Sciatic nerve (tissue), 2 donors: ENCODE measurements at places on chromosomes 5 and 9. TPM values are rescaled to one million over a fixed set of nuclear protein-coding genes. Genes with fewer than 3 reads are reported as not detected.

GRCh38 chr9:129458663-129459546 lies 162.0 kb downstream of the C9orf50 start:
- peak; percentile 83 for DNase-seq

DNA sequence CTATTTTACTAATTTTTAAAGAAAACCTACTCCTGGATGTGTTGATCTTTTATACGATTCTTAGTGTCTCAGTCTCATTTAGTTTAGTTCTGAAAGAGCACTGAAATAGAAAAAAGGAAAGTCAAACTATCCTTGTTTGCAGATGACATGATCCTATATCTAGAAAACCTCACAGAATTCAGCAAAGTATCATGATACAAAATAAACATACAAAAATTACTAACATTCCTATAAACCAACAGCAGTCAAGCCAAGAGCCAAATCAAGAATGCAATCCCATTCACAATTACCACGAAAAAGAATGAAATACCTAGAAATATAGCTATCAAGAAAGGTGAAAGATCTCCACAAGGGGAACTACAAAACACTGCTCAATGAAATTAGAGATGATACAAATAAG lies 225.8 kb upstream of the CDH18 start:
- no peak for DNase-seq

DNA sequence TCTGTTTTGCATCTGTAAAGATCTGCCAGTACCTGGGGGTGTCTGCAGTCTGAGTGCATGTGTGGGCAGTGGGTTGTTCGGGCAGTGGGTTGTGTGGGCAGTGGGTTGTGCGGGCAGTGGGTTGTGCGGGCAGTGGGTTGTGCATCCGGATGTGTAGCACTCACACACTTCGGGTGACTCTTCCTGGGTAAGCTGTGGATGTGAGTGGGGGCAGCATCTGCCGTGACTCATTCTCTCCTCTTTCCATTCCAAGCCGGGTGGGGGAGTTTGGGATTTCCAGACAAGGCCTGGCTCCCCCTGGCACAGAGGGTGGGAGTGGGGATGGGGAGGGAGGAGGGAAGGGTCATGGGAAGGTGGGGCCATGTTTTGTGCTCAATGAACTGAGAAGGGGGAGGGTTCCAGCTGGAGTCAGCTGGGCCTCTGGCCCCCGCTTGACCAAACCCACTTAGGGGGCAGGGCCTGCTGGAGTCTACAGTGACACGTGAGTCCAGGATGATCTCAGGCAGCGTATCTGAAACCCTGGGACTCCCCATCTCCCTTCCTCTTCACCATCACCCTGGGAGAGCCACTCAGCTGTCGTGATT lies 8.3 kb downstream of the CRB2 start:
- no peak for DNase-seq

DNA sequence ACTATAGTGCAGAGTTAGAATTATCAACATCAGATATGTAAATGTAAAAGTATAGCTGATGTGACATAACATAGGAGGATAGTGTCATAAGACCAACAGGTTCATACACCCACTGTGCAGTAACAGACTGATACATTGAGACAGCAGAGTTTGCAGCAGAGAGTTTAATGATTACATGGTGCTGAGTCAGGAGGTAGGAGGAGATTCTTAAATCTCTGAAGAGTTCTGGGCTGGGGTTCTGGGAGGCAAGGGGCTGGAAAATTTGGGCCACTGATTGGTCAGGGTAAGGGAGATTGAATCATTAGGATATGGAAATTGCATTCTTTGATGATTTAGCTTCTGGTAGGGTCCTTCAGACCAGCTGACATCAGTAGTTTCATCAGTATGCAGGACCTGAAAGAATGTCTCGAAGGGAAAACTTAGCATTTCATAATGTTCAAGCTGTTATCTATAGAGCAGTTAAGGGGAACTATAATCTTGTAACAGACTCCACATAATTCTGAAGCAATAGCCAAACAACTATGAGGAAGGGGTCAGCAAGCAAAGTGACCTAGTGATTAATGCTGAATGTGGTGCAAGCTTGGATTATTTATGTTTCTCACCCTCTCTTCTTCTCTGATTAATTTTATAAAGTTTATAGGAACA lies 35.6 kb downstream of the CCL28 start:
- no peak for DNase-seq

DNA sequence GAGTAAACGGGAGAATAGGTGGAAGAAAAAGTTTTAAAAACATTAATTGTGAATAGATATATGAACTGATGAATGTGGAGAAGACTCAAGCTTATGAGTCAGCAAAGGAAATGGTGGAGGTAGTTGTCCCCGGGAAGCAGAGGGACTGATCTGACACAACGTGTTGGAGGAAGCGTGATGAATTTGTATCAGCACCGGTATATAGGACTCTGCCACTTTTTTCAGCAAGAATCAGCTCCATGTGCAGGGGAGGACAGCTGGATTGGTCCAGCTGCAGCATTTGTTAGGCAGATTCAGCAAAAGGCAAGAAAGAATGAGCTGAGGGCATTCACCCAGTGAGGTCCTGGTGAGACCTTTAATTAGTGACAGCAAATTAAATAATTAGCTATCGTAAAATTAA lies 276.0 kb downstream of the TENT4A start:
- no peak for DNase-seq

The BARHL1 gene
- not detected for total RNA-seq

The SLC4A9 gene
- 0.18 TPM for total RNA-seq

The SHC3 gene
- 5.3 TPM for total RNA-seq
